ENCODE measurements at places on chromosomes 2 and 18.

- DNase-seq: no peak
These were observed 111.8 kb downstream of the FSHR start for GRCh38 chr2:49042488-49042887.

- DNase-seq: no peak
These were observed 592.1 kb upstream of the CDH2 start for GRCh38 chr18:28768791-28769768.

DNA sequence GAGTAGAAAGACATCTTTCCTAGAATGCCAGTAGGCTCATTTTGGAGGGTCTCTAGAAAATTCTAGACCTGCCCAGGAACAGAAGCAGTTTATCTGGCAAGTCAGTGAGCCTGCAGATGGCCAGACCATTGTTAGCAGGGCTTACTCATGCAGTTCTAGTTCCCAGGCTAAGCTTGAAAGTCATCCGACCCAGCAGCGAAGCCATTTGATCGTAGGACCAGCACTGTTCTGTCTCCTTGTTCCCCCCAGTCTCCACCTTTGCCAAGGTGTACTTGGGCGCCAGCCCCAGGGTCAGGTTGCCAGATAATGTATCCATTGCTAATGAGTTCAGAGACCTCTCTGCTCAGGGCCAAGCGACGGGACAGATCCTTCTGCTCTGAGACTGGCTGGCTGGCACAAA is 70.1 kb downstream of the EPAS1 start:
- no peak for DNase-seq

DNA sequence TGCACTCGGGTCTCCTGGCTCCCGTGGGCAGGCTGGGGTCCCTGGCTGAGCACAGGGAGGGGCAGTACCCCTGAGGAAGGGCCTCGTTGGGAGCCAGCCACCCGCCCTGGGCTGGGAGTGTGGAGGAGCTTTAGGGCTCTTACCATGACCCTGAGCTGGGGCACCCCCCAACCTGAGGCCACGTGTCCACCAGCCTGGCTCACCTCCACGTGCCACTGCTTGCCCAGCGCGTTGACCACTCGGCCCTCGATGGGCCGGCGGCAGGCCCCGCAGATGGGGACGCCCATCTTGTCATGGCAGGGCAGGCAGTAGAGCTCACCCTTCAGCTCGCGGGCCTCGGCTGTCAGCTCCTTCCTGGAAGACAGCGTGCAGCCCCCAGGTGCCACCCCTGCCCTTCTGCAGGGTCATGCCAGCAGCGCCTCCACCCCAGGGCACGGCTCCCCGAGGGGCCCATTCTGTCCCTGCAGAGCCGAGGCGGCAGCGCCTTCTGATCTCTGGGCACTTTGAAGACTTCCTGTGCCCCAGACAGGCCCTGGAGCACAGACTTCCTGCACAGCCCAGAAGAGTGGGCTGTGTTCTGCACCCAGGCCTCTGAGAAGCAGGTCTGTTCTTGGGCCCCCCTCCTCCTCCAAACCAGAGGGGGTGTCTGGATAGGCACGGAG is 4.0 kb upstream of the GPR17 start:
- DNase-seq: no peak

DNA sequence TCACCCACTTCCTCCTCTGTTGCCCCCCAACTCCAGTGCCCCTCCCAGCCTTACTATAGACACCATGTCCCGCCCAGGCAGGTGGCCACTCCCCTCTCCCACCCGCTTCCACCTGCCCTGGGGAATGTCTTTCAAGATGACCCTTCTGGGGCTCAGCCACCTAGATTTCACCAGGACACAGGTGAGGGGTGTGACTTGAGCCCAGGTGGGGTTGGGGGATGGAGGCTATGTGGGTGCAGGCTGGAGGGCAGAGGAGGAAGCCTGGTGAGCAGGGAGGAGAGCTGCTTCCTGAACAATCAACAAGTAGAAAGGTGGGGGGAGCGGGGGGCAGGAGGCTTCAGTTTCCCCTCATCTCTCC is 8.7 kb downstream of the ADRA2B start:
- no peak for DNase-seq

DNA sequence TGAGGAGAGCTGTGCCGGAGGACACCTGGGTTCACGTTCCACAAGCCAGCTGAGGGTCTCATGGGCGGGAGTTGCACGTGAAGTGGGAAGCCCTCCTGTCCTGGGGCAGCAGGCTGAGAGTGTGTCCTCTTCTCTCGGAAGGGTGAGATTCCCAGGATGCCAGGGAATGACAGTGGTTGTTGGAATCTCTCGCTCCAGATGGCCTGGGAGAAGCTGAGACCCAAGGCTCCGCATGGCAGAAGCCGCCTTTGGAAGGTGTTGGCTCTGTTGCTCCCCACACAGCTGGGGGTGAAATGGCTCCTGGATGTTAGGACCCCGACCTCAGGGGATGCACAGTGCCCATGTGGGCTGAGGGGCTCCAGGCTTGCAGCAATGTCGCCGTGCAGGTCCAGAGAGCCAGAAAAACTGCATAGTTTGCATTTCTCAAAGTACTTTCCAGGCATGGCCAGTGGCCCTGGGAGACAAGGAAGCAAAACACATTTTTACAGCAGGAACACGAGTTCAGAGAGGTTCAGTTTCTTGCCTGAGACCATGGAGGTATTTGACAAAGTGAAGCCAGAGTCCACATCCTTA is 153.4 kb downstream of the TMEM18 start:
- DNase-seq: no peak

- no peak for DNase-seq
These were observed 1.7 kb upstream of the FN1 start for GRCh38 chr2:215437614-215438013.

DNA sequence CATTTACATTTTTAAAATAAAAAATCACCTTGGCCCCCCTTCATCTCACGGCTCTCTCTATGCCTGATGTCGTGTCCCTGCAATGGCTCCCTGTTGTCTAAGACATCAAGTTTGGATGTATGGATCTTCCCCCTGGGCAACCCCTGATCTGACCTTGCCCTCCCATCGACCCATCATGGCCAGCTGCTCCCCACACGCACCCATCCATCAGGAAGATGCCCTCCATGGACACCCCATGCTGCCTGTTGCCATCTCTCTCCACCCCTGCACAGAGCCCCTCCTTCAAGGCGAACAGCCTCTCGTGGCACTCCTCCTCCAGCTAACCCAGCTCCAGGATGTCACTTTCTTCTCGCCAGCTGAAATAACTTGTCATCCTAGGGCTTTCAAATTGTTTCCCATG is 59.5 kb downstream of the DPYSL5 start:
- DNase-seq: no peak

DNA sequence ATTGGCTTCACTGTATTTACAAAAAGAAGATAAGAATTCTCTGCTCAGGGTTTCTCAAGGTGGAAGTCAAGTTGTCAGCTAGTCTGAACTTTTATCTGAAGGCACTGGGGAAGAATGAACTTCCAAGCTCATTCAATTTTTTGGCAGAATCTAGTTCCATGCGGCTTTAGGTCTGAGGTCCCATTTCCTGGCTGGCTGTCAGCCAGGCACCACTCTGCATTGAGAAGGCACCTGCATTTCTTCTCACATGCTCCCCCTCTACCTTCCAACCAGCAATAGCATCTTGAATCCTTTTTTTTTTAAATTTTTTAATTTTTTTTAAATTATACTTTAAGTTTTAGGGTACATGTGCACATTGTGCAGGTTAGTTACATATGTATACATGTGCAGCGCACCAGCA is 46.2 kb upstream of the RPE start:
- DNase-seq: no peak

- DNase-seq: no peak
These were observed 690.4 kb upstream of the NRXN1 start for GRCh38 chr2:51722311-51722710.

- DNase-seq: no peak
These were observed 272.7 kb upstream of the FSHR start for GRCh38 chr2:49426996-49427395.

- DNase-seq: no peak
These were observed 53.7 kb downstream of the CWC22 start for GRCh38 chr2:179953359-179953758.

- DNase-seq: no peak
These were observed 3.0 kb downstream of the CNNM4 start for GRCh38 chr2:96763511-96764252.

- DNase-seq: no peak
These were observed 89.9 kb upstream of the RANBP2 start for GRCh38 chr2:108629417-108629816.

- no peak for DNase-seq
These were observed 105.4 kb upstream of the CNGA3 start for GRCh38 chr2:98240786-98241398.

- DNase-seq: no peak
These were observed 33.6 kb upstream of the ZSWIM2 start for GRCh38 chr2:186882511-186883071.

- DNase-seq: no peak
These were observed 76.1 kb upstream of the SMAD2 start for GRCh38 chr18:48006415-48007175.

GRCh38 chr2:124161542-124161941 is 136.5 kb downstream of the CNTNAP5 start:
- no peak for DNase-seq

- DNase-seq: no peak
These were observed 10.2 kb downstream of the TSHZ1 start for GRCh38 chr18:75220551-75221355.

- no peak for DNase-seq
These were observed 74.2 kb downstream of the OTX1 start for GRCh38 chr2:63124850-63125249.

- no peak for DNase-seq
These were observed 1383.2 kb downstream of the LRP1B start for GRCh38 chr2:140747665-140748064.

DNA sequence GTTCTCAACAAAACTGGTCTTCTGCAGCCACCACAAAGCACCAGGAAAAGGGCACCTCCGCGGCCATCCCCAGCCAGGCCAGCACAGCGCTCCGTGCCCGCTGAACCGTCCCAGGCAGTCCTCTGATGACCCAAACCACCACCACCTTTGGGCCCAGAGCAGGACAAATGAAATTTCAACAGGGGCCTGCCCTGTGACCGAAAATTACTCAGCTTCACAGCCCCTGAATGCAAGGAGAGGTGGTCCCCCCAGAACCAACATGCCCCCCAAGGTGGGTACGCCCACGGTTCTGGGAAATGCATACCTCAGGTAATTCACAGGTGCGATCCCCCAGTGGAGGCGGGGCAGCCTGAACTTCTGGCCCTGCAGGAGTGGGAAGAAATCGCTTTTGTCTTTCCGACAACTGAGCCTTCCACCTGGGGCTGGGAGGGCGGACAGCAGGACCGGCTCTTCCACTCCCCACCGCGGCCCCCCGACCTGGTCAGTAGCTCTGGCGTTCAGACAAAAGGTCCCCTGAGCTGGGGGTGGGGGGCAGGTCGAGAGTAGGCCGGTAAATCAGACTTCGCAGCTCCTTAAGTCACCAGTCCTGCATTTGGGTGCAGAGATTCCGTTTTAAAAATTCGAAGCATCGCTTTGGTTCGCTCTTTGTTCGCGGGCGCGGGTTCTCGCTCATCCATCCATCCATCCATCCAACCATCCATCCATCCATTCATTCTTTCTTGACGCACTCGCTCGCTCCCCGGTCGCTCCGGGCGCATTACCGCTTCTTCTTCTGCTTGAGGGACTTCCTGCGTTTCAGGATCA is 1.4 kb downstream of the ARL4C start:
- DNase-seq: no peak

DNA sequence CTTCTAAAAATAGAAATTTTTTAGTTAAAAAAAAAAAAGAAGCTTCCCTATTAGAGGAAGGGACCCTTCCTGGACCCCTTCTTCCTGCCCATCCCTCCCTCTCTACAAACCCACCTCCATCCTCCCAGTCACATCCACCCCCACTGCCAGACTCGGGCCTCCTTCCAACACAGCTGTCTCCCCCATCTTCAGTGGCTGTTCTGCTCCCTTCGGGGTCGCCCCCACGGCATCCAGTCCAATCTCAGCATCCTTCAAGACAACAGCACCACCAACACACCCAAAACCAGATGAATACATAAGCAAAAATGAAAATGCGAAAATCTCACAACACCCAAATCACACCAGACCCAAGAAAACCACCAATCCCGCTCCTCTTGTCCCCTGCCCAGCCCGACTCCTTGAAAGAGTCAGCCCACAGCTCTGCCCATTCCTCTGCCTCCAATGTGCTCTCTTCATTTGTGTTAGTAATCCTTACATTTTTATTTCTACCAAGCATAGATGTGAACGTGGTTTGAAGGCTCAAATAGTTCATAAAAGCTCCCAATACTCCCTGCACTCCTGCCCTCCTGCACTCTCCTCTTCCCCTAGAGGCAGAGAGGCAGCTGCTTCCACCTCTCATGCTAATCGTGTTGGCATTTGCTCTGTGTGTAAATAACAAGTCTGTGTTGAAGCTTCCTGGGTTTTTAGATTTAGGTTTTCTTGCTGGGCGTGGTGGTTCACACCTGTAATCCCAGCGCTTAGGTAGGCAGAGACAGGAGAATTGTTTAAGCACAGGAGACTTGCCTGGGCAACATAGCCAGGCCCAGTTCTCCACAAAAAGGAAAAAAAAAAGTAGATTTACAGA is 37.0 kb downstream of the MAL start:
- no peak for DNase-seq

DNA sequence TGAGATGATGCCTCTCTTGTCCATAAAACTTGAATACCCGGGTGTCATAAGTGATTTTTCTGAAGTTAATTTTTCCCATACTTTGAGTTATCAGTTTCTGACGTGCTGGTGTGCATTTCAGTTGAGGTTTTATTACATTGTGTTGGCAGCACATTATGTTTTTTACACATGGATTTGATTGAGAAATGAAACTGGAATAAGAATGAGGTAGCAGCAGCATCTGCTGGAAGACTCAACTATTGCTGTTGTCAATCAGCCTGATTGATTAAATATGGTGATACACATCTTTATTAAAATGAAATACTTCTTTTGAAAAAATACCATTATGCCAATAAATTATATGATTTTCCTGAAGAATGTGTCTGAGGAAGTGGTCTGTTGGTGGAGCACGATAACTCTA is 60.5 kb downstream of the INSIG2 start:
- no peak for DNase-seq

- no peak for DNase-seq
These were observed 36.5 kb downstream of the SEMA4F start for GRCh38 chr2:74690571-74690970.

DNA sequence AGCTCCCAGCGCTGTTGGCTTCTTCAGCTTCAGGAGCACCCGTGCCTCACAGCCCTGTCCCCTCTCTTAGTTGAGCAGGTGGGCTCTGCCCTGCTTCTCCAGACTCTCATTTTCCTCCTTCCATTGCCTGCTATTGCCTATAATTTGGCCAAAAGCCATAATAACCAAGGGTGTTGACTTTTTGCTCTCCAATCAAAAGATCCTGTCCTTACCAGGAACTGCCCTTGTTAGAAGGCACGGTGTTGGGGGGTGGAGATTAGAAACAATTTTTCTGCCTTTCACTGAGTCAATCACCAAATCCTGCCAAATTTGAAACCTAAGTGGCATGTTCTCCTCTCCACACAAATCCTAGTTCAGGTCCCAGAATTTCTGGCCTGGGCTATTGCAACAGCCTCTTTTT is 16.7 kb upstream of the PDIA6 start:
- DNase-seq: no peak

GRCh38 chr2:156456616-156457015 is 20.4 kb downstream of the GPD2 start:
- DNase-seq: no peak

DNA sequence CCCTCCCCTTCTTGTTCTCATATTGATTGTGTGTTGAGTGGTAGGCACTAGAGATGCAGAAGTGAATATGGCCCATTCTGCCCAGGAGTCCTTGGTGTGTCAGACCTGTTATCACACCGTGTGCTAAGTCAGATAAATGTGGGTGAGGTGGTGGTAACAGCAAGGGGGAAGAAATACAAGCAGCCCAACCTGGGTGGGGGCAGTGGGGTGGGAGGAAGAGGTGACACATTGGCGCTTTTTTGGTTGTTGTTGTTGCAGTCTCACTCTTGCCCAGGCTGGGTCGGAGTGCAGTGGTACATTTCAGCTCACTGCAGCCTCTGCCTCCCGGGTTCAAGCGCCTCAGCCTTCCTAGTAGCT is 12.8 kb downstream of the B3GNT2 start:
- DNase-seq: no peak

Data from NCI-H1930 (cell line).